ENCODE measurements at places on chromosomes 12 and 14.

DNA sequence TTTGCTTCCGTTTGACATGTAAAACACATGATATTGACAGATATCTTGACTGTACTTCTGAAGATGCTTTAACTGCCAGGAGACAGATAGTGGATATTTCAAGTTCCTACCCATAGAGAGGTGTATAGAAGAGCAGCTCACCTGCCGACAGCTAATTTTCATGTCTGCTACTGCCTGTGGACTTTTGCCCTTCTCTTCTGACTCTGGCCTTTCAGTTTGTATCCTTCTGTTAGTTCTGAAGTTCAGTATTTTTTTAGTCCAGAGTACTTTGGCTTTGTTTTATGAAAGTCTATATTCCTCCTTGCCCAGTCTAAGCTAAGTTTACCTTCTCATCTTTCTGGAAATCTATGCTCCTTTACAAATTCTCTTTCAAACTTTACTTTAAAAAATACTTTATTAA is 30.8 kb upstream of the STK38L start:
- DNase-seq: no peak

- no peak for DNase-seq
These were observed 6.0 kb upstream of the SLC22A17 start for GRCh38 chr14:23358553-23359166.

GRCh38 chr12:12872934-12873275 is 18.5 kb upstream of the GPRC5A start:
- no peak for DNase-seq

DNA sequence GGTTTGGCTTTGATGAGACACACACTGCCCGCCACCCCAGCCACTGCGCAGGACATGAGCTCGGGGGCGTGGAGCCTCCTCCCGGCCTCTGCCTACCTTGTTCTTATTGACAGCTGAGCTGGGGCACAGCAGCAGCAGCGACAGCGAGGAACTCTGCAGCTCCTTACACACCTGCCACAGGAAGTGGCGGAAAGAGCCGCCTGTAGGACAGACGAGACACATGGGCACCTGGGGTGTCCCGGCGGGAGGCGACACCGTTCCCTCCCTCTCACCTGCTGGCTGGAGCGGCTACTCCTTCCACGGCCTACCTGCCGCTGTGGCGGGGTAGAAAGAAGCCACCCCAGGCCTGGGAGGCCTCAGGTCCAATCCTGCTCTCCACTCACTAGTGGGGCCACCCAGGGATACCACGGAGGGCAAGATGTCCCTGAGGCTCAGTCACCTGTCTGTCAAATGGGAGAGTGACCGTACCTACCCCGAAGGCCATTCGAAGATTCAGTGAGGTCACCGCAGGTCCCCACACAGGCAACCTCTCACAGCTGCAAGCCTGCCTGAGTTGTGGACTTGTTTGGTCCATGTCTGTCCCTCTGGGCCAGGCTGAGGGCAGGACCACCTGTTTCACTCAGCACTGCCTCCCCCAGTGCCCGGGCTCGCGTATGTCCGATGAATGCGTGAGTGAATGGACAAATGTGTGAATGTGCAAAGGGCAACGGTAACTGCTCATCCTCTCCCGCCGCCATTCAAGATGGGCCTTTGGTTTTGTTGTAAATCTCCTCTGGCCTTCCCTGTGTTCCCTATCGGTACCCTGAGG is 42.6 kb downstream of the TRAFD1 start:
- no peak for DNase-seq

- no peak for DNase-seq
These were observed 57.2 kb upstream of the USP44 start for GRCh38 chr12:95608252-95609033.

- DNase-seq: no peak
These were observed 175.2 kb upstream of the GRIN2B start for GRCh38 chr12:14156606-14157005.

- DNase-seq: peak; percentile 28
These were observed 173.6 kb upstream of the MGAT4C start for GRCh38 chr12:86429824-86430223.

DNA sequence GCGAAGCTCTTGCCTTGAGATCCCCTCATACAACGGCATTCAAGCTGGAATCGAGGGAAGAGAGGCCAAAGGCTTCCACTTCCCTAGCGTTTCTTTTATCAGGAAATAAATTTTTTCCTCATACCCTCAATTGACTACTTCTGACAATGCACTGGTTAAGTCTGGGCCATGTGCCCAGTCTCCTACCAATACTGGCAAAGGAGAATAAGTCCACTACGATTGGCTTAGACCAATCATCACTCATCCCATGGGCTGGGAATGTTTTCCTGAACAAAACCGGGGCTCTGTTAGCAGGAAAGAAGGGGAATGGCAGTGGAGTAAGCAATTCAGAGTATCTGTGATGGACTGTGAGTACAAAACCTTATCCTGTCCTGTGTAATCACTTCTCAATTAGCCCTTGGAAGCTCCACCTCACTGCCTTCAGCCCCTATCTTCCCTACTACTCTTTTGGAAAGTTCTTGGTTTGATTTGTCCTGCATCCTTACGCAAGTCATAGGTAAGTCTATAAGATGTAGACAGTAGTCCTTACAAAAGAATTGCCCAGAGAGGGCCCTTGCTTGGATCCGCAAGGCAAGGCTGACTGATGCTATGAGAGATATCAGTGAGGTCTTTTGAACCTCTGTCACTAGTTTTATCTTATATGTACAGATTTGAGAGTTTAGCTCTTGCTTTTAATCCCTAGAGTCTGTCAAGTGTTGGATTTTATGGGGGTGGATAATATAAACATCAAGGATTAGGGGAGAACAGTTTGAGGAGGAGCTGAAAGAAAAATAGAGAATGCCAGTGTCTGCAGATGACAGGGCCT is 36.3 kb upstream of the CDK17 start:
- DNase-seq: no peak

- DNase-seq: no peak
These were observed 49.8 kb downstream of the SLC6A12 start for GRCh38 chr12:164207-164606.

DNA sequence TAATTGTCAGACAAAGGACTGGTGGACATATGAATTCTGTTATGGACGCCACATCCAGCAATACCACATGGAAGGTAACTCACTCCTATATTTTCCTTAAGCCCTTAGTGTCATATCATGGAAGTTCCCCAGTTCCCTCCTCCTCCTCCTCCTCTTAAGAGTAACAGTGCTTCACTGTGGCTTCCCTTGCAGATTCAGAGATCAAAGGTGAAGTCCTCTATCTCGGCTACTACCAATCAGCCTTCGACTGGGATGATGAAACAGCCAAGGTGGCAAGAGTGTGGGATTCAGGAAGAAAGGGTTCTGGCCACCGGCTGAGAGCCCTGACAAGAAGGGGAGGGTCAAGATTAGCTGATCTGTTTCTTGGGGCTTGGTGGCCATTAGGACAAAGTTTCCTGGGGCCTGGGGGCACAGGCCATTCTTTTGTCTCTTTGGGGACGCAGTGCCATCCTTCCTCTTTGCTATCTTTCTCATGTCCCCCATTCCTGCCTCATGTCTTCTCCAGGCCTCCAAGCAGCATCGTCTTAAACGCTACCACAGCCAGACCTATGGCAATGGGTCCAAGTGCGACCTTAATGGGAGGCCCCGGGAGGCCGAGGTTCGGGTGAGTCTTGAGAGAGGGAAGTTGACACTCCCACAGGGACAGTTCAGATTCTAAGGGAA is 2.0 kb downstream of the OS9 start:
- no peak for DNase-seq

GRCh38 chr14:76759589-76759988 is 1.7 kb upstream of the VASH1 start:
- DNase-seq: no peak

DNA sequence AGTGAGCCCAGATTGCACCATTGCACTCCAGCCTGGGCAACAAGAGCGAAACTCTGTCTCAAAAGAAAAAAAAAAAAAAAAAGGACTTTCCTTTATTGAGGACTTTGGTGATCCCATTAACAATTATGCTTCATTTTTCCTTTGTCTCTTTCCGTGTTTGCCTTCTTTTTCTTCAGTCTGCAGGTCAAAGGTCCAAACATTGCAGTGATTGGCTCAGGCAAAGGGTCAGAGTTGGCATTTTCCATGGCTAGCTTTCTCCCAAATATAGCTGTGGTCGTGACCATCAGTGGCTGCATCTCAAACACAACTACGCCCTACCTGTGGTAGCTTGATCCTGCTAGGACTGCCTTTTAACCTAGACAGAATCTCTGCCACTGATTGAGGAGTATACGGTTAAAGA is 7.0 kb upstream of the DNAL1 start:
- no peak for DNase-seq

DNA sequence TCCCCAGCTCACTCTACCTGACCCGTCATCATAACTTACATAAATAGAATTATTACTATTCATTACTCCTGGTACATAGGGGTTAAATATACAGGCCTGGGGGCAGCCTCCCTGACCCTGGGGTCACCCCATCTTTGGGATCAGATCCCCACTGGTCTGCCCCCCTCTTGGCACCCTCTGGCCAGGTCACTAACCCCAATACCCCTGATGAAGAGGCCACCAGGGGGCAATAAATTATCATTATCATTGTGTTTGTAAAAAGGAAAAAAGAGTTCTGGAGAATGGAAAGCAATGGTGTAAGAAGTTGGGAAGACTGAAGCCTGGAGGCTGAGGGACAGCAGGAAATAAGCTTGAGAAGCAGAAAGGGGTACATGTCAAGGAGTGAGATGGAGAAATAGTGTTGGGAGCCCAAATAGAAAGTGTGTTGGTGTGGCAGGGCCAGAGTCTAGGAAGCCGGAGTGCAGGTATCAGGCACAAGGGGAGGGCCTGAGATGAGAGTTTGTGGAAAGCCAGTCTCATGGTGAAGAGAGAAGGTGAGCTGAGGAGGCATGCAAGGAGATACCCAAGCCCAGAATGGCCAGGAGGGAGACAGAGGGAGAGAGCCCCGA is 6.1 kb upstream of the AAAS start:
- DNase-seq: peak; percentile 48

- peak; percentile 55 for DNase-seq
These were observed 139.1 kb downstream of the SOX5 start for GRCh38 chr12:23810329-23810902.

DNA sequence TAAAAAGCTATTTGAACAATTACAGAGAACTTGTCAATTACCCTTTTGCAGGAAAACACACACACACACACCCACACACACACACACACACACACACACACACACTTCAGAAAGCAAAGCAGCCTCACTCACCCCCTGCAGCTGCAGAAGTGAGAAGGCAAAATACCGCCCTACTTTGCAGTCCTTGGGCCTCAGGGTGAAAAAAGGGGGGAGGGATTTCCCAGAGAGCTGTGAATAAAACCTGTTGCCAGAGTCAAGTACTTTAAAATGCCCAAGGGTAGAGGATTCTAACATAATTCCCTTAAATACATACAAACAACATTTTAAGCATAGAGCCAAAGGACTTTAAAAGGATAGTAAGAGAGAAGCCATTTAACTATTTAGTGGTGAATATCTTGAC is 285.9 kb downstream of the MDGA2 start:
- no peak for DNase-seq

DNA sequence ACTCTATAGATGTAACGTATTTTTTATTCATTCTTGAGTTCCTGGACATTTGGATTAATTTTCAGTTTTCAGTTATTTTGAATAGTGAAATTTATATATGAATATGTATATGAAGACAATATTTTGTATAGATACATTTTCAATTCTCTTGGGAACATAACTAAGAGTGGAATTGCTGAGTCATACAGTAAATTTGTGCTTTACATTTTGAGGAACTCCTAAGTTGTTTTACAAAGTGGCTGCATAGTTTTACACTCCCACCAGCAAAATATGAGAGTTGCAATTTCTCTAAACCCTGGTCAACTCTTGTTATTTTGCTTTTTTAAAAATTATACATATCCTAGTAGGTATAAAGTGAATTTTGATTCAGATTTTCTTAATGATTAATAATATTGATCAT is 1838.6 kb upstream of the SEL1L start:
- DNase-seq: peak; percentile 27

- no peak for DNase-seq
These were observed 163.5 kb downstream of the VRK1 start for GRCh38 chr14:96960598-96961116.

DNA sequence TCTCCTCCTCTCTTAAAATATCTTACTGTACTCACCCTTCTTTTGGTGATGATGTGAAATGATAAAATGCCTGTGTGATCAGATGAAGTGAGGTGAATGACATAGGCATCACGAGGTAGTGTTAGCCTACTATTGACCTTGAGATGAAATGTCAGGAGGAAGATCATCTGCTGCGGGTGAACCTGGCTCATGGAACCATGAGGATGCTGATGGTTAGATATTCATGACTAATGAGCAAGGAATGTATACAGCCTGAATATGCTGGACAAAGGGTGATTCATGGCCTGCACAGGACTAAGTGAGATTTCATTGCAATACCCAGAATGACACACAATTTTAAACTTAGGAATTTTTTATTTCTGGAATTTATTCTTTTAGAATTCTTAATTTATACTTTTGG is 89.6 kb downstream of the DAAM1 start:
- no peak for DNase-seq

DNA sequence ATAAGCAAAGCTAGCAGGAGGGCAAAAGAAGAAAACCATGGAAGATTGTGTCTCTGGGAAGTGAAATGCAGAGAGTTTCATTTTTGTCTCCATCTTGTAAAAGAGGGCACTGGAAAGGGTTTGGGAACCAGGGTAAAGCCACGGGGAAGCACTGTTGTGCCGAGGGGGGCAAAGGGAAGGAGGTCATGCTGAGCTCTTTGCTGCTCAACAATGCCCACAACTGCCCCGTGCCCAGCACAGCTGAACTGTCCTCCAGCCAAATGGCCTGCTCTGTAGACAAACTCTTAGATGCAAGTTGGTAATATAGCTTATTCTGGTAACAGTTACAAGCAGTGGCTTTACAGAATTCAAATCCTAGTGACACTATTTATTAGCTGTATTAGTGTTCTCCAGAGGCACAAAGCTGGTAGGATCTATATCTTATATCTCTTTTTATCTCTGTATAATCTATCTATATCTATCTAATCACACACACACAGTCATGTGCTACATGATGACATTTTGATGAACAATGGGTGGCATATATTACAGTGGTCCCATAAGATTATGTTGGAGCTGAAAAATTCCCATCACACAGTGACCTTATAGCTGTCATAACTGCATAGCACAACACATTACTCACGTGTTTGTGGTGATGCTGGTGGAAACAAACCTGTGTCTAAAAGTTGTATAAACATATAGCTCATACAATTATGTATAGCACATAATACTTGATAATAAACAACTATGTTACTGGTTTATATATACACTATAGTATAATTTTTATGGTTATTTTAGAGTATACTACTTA is 203.4 kb upstream of the DDHD1 start:
- no peak for DNase-seq

- DNase-seq: no peak
These were observed 377.9 kb downstream of the CCDC91 start for GRCh38 chr12:28568118-28568517.

DNA sequence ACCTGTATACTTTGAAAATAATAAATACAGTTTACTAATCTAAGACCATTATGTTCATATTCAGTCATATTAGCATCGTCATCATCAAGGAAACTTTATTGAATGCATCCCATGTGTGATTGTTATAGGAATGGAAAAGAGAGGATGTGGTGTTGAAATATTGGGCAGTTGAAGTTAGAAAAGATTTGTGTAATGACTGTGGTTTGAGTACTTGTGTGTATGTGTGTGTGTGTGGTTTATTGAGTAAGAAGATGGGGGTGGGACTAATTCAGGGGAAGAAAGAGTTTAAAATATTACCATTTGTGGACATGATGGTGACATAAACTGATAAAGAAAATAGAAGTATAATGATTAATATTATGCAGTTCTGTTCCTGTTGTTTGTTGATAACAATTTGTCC is 238.7 kb upstream of the SEL1L start:
- DNase-seq: no peak

GRCh38 chr12:124227951-124228711 is 66.8 kb upstream of the RFLNA start:
- peak; percentile 28 for DNase-seq

- no peak for DNase-seq
These were observed 2.6 kb upstream of the WNT10B start for GRCh38 chr12:48973941-48974673.
